ENCODE measurements at places on chromosomes 5 and 9.
A peak's percentile ranks its signal among the peaks of the same experiment; 100 is the strongest.

DNA sequence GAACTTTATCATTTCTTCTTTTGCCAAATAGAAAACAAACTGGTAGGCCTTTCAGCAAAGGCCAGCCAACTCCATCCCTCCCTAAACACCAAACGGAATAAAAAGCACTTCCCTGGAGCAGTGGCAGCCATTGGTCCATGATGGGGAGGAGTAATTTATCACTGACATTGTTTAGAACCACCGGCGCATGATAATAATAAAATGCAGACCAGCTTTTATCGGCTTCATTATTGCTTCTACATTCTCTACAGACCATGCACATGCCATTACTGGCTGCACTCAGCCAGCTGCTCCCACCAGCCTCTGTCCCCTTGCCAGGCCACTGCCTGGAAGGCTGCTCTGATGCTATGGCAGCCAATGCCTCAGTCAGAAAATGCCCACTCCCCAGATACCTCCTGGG is 45.9 kb downstream of the ABCA1 start:
- DNase-seq, result no peak

DNA sequence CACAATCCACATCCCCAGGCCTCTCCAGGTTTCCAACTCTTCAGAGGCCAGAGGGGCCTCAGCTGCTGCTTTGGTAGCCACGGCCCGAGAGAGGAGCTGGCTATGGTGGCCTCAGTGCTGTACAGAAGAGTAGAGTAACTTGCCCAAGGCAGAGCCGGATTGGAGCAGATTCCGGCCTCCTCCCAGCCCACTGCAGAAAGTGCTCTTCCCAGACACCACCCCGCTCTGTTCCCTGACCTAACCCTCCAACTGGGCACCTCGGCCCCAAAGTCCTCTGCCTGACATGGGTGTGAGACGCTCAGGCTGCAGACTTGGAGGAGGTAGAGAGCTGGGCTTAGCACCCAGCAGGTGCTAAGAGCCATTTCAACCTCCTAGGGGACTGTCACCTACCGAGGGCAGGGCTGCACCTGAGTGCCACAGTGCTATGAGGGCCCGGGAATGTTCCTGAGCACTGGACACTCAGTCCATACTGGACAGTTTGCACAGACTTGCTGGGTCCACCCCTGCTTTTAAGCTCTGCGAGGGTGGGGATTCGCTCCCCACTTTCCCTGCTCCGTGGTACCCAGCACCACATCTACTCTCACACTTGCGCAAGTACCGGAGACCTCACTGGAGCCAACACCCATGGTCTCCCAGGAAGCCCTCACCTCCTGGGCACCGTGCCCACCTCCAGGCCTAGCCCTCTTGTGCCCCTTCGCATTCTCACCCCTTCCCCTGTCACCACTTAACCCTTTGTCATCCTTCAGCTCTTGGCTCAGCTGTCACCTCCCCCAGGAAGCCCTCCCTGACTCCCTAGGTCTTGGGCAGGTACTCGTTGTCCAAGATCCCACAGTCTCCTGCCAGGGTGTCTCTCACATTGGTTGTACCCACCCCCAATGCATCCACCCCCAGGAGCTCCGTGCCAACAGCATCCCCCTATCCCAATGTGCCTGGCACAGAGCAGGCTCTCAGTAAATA is 49.8 kb downstream of the DBH start:
- DNase-seq, result no peak

GRCh38 chr5:179149278-179149677 is 89.1 kb downstream of the ZNF354C start:
- DNase-seq, result no peak

DNA sequence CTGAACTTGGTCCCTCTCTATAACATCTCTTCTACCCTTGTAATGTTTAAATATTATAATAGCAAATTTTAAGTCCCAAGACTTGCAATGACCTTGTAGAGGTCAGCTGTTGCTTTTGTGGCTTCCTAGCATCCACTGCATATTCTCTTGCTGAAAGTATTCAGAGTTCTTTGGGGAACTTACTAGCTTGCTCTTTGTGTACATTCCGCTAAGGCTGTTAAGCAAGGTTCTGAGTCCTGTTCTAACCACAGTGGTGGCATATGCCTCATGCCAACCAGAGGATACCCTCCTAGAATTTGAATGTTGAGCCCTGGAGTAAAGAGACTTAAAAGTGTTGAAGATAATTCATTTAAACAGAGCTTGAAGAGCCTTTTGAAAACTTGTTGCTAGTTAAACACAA is 570.9 kb downstream of the TLE1 start:
- no peak for DNase-seq

- peak; percentile 77 for DNase-seq
Observed at GRCh38 chr5:126450346-126450745, 27.1 kb downstream of the GRAMD2B start.

DNA sequence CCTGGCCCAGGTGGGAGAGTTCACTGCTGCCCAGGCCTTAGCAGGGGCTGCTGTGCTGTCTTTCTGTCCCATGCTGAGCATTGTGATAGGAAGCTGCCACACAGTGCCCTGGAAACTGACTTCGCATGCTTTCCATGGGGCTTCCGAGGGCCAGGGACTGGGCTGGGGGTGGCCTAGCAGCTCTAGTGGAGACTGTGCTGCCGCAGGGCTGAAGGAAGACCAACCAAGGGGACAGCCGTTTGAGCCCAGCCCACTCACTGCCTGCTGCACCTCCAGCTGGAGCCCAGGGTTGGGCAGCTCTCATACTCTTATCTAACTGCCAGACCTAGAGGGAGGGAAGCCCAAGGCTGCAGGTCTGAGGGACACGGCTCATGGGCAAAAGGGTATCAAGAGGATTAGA is 79.2 kb downstream of the RGS3 start:
- DNase-seq, result no peak

DNA sequence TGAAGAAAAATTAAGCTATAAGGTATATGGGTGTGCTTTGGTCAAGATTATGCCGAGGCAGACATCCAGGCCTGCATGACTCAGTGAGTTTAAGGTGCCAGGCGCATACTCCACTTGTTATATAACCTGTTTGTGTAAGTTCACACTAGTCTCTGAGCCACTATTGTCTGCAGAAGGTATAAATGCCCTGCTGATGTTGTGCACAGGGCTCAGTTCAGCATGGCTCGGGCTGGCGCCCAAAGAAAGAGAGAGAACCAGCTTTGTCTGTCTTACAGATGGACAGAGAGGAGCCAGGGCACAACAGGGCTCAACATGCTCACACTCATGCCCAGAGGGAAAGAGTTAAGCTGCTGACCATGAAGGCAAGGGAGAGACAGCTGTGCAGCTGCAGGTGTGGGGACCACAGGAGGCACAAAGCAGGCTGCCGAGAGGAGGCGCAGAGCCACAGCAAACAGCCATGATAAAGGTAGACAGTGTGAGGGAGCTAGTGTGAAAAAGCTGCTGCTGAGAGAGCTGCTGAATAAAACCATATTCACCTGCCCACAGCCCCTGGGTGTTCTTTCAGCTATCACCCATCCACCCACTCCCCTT is 1587.6 kb upstream of the C9orf72 start:
- no peak for DNase-seq

DNA sequence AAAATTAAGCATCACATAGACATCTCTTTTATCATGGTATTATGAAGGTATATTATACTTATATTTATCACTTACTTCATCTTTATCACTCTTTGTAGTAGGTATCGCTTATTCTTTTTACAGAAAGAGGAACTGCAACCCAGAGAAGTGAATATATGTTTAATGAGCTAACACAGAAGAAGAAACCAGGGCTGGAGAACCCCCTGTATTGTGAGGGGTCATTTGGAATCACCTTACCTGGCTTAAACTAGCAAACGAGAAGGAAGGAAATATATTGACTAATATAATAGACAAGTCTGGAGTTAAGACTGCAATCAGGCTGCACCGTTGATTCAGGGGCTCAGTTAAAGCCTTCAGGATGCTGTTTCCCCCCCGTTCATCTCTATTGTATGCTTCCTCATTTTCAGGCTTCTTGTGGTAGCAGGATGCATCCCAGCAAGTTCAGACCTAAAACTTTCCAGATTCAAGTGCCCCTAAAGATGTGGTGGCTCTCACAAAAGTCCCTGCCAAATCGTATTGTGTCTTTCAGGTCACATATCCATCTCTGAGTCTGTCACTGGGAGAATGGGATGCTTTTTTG is 146.4 kb downstream of the GCNT1 start:
- no peak for DNase-seq

GRCh38 chr9:72383978-72384709 is 19.1 kb upstream of the ZFAND5 start:
- peak; percentile 87 for DNase-seq

DNA sequence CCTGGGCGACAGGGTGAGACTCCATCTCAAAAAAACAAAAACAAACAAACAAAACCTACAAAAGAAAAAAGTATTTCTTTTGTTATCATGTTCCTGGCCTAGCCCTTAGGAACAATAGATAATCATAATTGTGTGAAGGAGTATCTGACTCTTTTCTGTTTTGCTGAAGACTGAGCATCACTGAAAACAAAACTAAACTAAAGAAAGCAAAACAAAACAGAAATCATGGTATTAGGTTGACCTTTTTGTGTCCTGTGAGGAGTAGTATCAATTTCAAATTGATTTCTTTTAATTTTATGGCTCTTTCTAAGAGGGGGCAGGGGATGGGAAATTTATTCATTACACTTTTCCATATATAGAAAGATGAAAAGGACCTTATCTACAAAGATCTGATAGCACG is 246.0 kb downstream of the YTHDC2 start:
- DNase-seq, result no peak

- peak; percentile 25 for DNase-seq
Observed at GRCh38 chr9:134163371-134164196, 780 bp downstream of the RNU6ATAC start.
